Frontal cortex (tissue), 4 donors: ENCODE measurements at places on chromosomes 3 and 15. TPM values are rescaled to one million over a fixed set of nuclear protein-coding genes. Genes with fewer than 3 reads are reported as not detected.

The CADPS gene
- 270 TPM for total RNA-seq

DNA sequence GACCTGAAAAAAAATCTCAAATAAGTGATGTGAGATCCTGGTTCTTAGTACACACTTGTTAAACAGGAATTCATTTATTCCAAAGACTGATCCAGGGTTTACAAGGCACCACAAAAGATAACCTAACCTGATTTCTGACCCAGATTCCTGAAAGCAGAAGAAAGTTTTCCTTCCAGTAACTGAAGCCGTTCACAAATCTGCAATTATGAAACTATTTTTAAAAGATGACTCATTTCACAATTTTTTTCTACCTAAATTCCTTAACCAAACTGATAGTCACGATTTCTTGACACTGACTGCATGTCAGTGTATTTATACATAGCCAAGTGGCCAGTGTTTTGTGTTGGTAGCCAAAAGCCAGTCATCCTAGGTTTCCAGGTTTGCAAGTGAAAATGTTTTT, 17.1 kb downstream of the SLC9A9 start:
- no peak for DNase-seq

GRCh38 chr15:59751552-59752413, 62.7 kb upstream of the BNIP2 start:
- no peak for DNase-seq

DNA sequence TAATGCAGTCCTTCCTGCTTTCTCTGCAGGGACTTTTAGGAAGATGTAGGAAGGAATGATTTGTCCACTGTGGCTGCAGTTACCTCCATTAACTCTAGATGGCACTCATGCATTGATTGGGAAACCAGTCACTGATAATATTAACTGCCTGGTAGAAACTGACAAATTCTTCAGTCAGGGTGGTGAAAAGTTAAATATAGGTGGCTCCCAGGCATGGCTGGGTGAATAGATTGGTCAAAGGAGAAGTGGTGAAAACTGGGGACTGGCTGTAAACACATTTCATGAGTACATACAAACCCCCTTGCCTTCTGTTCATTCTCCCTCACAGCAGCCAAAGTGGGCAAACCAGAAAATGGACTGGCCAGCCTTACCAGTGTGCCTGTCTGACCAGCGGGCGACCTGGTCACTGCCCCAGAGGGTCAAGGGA, 333.4 kb downstream of the THSD4 start:
- peak; percentile 40 for DNase-seq

GRCh38 chr15:65051266-65051665, 6.1 kb downstream of the SLC51B start:
- no peak for DNase-seq

- no peak for DNase-seq
Measured at GRCh38 chr3:125032100-125032643, 23.6 kb downstream of the HEG1 start.
